ENCODE measurements at places on chromosomes 5 and 9.

- no peak for DNase-seq
Observed at GRCh38 chr5:170301981-170302652, 4.5 kb upstream of the LCP2 start.

DNA sequence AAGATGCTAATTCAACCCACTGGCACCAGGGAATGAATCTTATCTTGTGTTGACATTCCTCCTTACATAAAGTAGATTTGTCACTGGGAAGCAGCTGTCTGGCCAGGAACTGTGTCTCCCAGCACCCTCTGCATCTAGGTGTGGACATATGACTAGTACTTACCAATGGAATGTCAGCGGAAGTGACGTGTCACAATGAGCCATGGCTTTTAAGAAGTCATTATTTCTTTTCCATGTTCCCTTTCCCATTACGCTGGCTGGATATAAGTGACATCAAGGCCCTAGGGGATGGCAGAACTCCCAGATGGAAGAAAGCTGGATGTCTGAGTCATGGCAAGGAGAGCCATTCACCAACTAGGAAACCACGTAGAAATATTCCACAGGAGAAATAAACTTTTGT lies 84.7 kb upstream of the MAST4 start:
- DNase-seq = no peak

DNA sequence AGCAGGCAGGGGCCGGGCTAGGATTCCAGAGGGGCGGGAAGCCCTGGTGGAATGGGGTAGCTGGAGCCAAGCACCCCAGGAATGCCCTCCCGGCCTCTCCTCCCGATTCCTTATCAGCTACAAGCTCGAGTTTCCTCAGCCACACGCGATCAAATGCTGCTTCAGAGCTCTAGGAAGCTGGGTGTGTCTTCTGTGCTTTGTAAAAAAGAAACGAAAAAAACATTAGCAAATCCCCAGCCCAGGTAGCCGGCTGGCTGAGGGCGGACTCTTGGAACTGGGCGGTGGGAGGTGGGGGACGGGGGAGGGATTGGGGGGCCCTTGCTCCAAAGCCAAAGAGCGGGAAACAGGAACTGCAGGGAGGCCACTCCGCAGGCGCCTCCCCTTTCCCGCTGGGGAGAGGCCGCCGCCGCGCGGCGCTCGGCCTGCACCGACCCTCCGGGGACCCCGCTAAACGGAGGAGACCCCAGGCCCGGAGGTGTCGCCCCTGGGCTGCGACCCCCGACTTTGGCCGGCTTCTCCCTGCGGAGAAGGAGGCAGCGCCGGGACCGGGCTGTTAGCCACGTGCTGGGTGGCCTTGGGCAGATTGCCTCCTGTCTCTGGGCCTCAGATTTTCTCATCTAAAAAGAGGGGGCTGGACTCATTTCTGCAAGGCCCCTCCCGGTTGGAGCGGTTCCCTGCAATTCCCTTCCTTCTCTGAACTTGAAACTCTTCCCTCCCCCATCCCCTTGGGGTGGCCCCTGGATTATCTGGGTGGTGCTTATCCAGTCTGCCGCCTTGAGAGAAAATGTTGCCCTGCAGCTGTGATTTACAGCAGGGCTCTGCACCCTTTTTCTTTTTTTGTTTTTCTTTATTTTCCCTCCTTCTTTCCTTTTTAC lies 40.9 kb upstream of the FABP6 start:
- DNase-seq = peak; percentile 89

DNA sequence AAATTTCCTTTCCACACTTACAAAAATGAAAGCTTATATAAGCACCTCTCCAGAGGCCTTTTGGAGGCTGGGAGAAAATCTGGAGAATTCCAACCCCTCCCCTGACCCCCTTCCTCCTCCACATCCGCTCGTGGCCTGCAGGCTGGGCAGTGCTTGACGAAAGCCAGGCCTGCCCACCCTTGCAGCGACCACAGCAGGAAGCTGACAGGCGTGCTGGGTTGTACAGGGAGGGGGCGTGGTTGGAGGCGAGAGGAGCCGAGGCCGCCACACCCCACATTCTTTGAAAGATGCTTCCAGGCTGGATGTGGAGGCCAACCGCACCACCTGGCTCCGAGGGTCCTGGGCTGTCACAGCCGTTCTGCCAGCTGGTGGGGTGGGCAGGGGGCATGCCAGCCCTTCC lies 47.8 kb upstream of the IER5L start:
- DNase-seq = peak; percentile 13

GRCh38 chr9:76463211-76463610 lies 4.2 kb downstream of the GCNT1 start:
- DNase-seq = no peak

- DNase-seq = peak; percentile 18
Observed at GRCh38 chr5:141783947-141784296, 94.3 kb downstream of the PCDH1 start.

DNA sequence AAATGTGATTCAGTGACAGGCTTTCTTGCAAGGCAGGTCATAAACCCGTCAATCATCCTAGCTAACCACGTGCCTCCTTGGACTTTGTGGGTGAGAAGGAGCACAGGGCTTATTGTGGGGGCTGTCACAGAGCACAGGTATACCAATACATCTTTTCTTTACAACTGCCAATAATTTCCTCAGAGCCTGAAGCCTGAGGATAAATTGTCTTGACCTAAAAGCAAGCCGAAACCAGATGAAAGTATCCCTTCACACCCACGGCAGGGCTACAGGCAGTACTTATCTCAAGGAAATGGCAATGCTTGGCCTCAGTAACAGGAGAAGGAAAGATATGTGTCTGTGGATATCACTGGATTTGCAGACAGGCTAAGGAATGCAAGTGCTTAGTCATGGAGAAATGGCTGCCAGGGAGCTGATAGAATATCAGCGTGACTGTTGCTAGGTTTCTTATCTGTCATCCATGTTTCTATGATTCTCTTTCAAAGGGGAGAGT lies 90.3 kb upstream of the ZNF366 start:
- peak; percentile 88 for DNase-seq

DNA sequence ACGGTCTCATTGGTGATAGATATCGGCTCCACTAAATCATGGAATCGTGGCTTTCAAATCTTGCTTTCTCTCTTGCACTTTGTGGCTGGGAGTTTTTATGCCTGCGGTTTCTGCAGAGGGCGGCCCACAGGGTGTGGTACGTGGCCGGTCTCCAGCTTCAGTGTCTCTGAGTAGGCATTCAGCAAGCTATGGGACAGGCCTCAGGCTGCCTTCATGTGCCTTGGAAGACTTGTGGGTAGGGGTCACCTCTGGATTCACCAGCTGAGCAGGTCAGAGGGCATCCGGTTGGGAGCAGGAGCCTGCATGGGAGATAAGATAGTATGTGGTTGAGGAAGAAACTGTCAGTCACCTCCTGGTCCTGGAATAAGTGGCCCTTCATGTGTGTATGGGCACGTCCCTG lies 47.7 kb downstream of the AMBP start:
- DNase-seq = no peak

GRCh38 chr9:26833792-26834191 lies 58.8 kb downstream of the CAAP1 start:
- DNase-seq = no peak

DNA sequence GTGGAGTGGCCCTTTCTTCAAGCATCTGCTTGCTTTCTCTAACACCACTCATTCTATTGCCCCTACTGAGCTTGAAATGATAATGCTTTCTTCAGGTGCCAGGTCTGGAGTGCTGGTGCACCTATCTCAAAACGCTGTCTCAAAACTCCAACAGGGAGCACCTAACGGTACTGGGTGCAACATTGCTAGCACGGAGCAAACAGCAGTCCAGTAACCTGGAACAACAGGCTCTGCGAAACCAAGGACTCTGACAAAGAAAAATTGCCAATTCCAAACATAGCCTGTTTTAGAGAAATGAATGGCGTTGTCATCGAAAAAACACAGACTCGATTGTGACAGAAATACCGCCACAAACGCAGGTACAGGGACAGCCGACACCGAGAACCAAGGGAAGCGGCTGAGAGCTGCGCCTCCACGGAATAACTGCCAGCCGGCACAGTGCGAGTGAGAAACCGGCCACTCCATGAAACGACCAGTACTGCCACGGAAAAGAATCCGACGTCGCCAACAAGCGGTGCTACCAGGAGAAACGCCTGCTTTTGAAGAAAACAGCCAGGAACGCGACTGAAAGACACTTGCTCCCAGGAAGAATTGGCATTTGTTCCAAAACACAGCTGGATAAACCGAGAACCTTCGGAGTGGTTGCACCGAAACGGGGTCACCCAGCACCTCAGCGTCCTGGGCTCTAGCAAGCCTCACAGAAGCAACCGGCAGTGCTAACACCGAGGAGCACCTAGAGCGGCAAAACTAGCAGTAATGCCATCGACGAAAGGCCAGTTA lies 3.1 kb downstream of the ANXA2R start:
- peak; percentile 19 for DNase-seq

- DNase-seq = no peak
Observed at GRCh38 chr9:122179054-122179689, 19.5 kb downstream of the MORN5 start.
